G401 (cell line): ENCODE measurements at places on chromosomes 12 and 14.

DNA sequence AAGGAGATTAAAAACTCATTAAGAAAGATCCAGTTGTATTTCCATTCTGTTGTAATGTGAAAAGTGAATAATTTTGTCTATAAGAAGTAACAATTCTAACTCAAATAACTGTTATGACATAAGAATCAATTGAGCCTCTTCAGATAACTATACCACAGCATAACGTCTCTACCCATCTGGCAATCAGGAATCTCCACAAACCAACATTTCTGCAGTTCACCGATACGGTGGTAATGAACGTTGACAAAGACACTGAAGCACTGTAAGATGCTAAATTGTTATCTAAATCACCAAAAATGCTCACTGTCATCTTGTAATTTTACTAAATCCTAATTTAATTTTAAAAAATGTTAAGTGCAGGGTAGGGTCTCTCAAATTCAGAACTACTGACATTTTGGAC is 130.9 kb upstream of the USP15 start:
- no peak for DNase-seq

DNA sequence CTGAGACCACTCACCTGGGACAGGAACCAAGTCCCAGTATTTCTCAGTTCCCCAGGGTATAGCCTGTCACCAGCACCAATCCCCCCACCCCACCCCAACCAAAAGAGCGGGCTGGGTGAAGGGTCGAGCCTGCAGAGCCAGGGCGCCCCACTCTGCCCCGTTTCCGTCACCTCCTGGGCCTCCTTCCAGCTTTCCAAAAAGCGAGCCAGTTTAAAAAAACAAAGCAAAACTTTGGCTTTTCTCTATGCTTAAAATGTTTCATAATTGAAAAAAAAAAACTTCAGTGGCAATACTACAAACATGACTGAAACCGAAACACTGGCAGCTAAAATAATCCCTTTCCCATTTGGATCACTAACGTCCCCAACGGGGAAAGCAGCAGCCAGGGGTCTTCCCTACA is 7.5 kb downstream of the CAMKK2 start:
- DNase-seq = no peak

DNA sequence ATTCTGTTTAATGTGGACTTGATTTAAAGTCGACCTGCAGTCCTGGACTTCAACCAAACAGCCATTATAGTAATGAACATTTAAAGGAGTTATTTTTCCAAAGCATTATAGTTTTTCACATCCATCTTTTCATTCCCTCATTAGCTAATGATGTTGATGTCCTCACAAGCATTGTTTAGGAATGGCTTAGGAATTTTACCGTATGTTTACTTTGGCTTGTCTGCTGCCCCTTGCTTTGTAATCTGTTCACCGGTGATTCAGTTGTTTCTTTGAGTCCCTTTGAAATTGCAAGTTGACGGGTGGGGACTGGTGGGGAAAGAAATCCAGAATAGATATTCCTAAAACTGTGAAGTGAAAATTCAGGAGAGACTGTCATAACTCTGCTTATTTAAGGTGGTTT is 25.4 kb downstream of the PRKCH start:
- no peak for DNase-seq

DNA sequence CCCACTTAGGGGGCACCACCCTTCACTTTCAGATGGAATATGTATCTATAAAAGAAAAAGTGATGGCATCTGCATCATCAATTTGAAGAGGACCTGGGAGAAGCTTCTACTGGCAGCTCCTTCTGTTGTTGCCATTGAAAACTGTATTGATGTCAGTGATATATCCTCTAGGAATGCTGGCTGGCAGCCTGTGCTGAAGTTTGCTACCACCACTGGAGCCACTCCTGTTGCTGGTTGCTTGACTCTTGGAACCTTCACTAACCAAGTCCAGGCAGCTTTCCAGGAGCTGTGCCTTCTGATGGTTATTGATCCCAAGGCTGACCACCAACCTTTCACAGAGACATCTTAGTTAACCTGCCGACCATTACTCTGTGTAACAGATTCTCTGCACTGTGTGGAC is 44.7 kb downstream of the RIMKLB start:
- no peak for DNase-seq

DNA sequence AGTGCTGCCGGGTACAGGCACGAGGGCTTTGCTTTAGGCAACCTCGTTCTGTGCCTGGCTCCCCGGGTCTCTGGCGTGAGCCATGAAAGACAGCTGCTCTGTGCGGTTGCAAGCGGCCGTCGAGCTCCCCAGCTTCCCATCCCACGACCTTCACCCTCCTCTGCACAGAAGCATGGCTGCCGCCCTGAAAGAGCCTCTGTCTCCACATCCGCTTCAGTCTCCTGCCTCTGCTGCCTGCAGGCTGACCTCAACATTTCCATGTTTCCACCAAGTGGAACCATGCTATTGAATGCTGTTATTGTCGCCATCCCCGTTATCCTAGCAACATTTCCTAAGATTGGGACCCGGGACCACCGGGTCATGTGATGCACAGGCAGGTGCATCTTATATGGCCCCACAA is 57.1 kb downstream of the KDM2B start:
- DNase-seq = no peak
